ENCODE measurements at places on chromosomes 12 and 14.

DNA sequence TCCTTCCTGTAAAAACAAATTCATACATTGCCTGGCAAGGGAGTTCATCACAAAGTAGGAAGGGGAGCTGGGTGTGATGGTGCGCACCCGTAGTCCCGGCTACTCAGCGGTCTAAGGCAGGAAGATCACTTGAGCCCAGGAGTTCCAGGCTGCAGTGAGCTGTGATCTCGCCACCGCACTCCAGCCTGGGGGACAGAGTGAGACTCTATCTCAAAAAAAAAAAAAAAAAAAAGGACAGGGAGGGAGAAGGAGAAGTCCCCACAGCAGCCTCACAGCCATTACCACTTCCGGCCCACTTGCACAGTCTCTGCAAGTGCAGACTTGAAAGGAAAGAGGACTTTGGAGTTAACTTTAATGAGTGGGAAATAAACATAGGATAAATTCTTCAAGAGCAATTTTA is 121.0 kb downstream of the FBXL14 start:
- no peak for DNase-seq

DNA sequence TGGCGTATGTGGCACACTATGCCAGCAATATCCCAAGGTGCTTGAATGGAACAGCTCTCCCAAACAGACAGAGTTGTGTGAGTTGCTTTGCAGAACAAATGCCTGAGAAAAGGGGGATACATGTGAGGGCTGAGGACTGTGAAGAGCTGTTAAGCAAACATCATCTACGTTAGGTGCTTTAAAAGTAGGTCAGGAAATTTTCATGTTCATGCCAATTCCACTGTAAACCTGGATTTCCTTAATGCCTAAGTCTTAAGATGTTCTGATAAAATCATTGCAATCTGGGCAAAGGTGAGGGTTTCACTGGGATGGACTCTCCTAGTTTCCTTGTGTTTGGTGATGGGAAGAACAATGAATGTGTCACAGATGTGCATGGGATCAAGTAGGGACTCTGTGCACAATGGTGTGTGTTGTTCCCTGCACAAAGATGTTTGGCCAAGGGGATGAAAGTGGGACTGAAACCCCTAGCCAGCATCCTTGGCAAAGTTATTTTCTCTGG is 227.9 kb downstream of the KTN1 start:
- no peak for DNase-seq

DNA sequence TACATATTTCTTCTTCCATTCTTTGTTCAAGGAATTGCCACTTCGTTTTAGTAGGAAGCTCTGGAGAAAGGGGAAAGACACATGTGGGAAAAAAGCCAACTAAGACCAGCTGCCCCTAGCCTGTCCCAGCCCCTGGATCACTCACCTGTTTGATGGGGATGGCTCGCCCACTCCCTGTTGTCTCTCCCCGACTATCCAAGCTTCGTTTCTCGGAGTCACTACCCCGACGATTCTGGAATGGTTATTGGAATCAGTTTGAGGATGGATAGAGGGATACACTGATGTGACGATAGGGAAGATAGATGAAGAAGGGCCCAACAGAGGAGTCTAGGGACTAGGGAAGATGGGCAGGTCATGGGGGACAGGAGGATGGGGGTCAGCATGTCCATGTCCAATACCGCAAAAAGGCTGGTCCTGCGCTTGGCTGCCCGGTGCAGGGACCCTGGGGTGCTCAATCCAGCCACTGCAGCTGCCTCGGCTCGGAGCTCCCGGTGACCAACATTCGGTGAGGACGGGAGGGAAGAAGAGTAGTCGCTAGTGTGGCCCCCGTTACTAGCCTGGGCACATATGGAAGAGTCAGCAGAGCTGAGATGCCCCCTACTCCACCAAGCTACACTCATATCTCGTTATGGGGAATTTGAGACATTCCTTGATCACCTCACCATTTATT is 7.0 kb downstream of the AGAP2 start:
- DNase-seq: no peak

GRCh38 chr12:51891843-51892242 is 3.9 kb downstream of the ANKRD33 start:
- no peak for DNase-seq

- DNase-seq: no peak
These were observed 70.3 kb downstream of the TBX5 start for GRCh38 chr12:114335607-114336006.

DNA sequence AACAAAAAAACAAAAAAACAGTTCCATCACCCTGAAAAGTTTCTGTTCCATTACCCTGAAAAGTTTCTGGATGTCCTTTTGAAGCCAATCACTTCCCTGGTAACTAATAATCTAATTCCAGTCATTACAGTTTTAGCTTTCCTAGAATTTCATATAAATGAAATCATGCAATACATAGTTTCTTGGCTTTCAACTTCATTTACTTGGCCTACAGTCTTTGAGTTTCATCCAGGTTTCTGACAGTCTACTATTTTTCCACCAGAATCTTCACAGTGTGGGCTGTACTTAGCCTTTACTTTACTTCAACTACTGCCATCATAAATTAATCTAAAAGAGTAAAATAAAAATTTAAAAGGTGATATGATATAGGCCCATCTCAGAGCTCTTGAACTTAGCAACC is 55.5 kb downstream of the RPS6KA5 start:
- no peak for DNase-seq

- peak; percentile 96 for DNase-seq
These were observed 125.2 kb downstream of the MED13L start for GRCh38 chr12:116152268-116152667.

- DNase-seq: no peak
These were observed 936 bp downstream of the AKT1 start for GRCh38 chr14:104794631-104794992.

- DNase-seq: no peak
These were observed 88.4 kb downstream of the TMCC3 start for GRCh38 chr12:94561943-94562411.

- DNase-seq: no peak
These were observed 44.8 kb upstream of the PCED1B start for GRCh38 chr12:47034661-47035060.

GRCh38 chr14:75941030-75941429 is 40.8 kb downstream of the TGFB3 start:
- peak; percentile 8 for DNase-seq

- DNase-seq: no peak
These were observed 10.9 kb upstream of the ENDOU start for GRCh38 chr12:47736216-47736615.

GRCh38 chr14:22464422-22465142 is 124.4 kb downstream of the DAD1 start:
- no peak for DNase-seq

GRCh38 chr12:130644146-130644545 is 72.0 kb downstream of the RIMBP2 start:
- no peak for DNase-seq

DNA sequence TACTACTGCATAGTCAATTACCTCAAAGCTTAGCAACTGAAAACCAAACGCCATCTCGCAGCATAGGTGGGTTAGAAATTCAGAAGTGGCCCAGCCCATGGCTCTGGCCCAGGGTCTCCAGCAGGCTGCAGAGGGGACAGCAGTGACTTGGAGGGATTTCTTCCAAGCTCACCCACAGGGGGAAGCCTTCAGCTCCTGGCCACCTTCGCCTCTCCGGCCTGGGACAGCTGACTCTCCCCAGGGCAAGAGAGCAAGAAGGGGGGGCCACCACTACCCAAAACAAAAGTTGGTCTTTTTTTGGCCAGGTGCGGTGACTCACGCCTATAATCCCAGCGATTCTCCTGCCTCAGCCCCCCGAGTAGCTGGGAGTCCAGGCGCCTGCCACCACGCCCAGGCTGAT is 32.2 kb upstream of the ANKRD9 start:
- DNase-seq: no peak

DNA sequence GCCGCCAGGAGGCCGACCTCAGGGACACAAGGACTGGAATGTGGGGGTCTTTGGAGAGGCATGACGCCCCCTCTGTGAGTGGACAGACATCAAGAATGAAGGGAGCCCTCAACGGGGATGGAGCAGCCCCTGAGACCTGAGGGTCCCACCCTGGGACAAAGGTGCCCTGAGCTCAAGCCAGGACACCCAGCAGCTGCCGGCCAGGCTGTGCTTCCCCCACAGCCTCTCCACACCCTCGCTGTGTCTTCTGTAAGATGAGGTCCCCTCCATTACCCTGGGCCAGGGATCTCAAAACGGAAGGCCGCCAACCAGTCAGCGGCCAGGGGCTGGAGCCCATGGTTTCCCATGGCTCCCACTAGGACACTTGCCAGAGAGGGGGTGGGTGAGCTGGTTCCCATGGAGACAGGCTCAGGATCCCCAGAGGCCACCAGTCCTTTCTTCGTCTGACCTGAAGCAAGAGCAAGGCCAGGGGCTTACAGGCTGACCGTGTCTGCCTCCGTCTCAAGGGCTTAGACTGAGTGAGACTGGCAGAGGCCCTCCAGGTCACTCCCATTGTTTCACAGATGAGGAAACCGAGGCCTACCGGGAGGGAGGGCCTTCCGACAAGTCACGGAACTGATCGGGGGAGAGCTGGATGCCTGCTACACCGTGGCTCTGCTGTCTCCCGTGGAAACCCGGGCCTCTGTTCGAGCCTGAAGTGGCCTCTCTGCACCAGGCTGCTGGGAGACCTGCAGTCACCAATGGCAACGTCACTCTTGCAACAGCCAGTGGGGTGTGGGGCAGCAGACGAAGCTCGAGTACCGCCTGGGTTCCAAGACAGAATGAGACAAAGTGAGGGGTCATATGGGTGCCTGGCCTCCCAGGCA is 91.7 kb upstream of the DIO3 start:
- DNase-seq: no peak

- no peak for DNase-seq
These were observed 256.1 kb downstream of the NAV3 start for GRCh38 chr12:78086553-78087362.

DNA sequence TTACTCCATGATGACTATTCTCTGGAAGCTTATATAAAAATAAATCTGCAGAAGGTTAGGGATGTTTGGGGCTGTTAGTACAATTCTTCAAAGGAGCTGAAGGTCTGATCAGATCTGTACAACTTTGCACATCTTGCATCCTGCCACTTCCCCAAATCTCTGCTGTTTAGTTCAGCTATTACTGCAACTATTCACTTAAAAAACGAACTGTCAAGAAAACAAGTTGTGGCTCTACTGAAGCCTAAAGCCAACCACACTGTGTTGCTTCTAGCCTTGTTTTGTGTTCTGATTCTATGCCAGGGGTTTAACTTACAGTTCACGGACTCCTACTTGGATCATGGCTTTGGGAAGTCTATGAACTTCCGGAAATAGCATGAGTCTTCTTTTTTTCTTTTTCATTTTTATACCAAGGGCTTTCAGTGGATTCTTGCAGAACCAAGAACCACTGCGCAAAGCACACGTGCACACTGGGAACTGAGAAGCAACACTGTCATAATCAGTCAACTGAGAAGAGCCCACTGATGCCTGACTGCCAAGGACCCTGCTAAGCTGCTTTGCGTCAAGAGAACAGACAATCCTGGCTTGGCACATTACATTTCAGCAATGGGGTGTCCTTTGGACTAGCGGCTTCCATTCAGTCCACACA is 66.3 kb upstream of the EEA1 start:
- no peak for DNase-seq

DNA sequence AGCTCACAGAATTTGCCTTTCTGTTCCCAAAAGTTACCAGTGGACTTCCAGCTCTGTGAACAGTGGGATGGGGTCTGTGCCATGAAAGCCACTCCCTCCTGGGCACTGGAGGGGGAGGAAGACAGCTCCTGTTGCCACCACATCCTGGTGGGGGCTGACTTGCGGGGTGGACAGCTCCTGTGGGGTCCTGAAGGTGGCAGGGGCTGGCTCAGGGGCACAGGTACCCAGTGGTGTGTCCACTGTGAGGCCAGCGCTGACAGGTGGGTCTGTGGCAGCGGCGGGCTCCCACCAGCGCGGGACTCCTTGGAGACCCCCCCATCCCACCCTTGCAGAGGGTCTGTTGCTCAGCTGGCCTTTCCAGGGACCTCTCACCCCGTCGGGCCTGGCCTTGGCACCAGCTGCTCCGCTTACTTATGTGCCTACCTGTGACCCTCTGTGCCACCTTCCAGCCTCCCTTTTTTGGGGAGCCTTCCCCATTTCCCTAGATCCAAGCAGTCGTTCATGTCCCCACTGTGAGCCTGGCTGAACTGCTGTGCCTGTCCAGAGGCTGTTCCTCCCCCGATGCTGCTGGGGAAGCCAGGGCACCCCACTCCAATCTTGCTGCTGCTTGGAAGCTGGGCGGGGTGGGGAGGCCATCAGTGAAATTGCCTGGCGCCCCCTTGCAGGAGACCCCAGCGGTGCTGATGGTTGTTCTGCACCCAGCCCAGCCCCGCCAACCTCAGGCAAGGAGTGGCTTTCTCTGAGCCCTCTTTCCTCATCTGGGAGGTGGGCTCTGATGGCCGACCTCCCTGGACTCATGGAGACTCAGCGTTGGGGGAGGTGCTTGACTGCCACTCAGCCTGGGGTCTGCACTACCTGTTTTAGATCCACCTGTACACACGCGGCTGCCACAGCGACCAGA is 2.2 kb downstream of the TEDC1 start:
- no peak for DNase-seq

DNA sequence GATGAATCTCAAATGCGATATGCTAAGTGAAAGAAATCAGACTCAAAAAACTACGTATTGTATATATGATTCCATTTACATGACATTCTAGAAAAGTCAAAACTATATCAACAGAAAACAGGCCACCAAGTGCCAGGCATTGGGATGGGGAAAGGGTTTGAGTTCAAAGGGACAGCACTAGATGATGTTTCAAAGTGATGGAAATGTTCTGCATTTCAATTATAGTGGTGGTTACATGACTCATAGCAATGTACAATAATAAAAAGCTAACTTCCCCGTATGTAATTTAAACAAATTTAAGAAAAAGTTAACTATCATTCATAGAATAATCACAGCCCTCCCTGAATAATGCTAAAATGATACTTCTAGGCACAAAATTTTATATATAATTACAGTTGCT is 13.5 kb downstream of the HECTD1 start:
- DNase-seq: no peak

DNA sequence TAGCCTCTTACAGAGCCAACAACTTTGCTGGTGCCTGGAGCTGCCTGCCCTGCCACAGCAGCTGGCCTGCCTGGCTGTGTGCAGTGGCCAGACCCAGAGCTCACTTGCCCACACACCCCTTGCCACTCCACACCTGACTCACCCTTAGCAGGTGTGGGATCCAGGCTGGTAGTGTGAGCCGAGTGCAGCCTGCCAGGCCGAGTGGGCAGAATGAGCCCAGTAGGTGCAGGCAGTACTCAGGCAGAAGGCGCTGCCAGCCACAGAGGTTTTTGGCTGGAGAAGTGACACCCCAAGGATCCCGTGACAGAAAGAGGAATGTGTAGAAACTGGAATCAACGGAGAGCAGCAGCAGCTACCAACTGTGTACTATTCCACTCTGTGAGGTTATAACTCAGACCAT is 29.8 kb upstream of the PYGL start:
- no peak for DNase-seq

Measured in non-pigmented ciliary epithelial cell (primary cell).